Neural progenitor cell (in vitro differentiated cells): ENCODE measurements at places on chromosomes 4 and X. TPM values are rescaled to one million over a fixed set of nuclear protein-coding genes. Genes with fewer than 3 reads are reported as not detected.

The CCNG2 gene
- 214 and 366 TPM in 2 replicates for total RNA-seq

The TMEM128 gene
- total RNA-seq: 61.3 and 89.3 TPM in 2 replicates

The GSX2 gene
- 0.59 TPM in 1 of 2 replicates, not detected in the other for total RNA-seq

GRCh38 chrX:39309721-39310152 lies 508.5 kb downstream of the MID1IP1 start:
- no peaks in the 10 kb centered on the region for H3K4me1 ChIP-seq
- no peak overlapping the region for H3K27ac ChIP-seq
- H3K36me3 ChIP-seq: no peaks in the 10 kb centered on the region
- H3K4me3 ChIP-seq: no peak overlapping the region
- no peaks in the 10 kb centered on the region for H3K27me3 ChIP-seq

GRCh38 chr4:11073621-11074051 lies 355.1 kb downstream of the HS3ST1 start:
- H3K27me3 ChIP-seq: no peaks in the 10 kb centered on the region
- peaks cover 18% of the 10 kb centered on the region for H3K4me1 ChIP-seq
- H3K4me3 ChIP-seq: no peak overlapping the region
- no peak overlapping the region for H3K27ac ChIP-seq
- DNase-seq: no peak
